Stimulated activated CD8-positive, alpha-beta memory T cell treated with anti-CD3 and anti-CD28 coated beads, Interleukin-4, amount 100 ng/mL, for 1 hour (primary cell): ENCODE measurements at places on chromosomes 7 and 10.
A peak's percentile ranks its signal among the peaks of the same experiment; 100 is the strongest.

DNA sequence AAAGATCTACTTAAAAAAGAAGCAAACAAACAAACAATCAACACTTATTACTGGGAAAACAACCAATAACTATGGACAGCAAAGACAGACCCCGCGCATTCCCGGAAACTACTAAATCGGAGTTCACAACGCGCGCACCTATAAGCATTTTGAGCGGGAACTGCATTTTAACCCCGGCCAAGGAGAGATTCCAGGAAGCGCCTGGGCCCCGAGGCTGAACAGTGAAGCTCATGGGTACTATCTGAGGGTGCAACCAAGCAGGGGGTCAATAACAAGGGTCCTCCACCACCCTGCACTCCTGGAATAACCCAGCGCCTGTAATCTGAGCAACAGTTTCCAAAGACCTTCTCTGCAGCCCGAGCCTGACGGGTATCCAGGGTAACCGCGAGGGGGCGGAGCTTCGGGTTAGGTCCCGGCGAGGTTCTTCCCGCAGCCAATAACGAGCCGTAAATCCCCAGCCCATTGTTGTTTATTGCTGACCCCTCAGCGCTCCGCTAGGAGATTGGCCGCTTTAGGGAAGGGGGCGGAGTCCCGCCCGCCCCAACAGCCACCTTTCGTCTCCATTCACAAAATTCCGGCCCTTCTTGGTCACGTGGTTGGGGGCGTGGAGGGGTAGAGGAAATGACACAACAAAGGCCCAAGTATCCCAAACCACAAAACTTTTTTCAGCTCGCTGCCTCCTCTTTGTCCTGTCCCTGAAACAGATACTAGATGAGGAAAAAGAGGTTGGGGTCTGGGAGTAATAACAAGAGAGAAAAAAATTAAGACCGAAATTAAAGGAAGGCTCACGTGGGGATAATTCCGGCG, 1.7 kb upstream of the ETV1 start:
- DNase-seq, result peak; percentile 11

DNA sequence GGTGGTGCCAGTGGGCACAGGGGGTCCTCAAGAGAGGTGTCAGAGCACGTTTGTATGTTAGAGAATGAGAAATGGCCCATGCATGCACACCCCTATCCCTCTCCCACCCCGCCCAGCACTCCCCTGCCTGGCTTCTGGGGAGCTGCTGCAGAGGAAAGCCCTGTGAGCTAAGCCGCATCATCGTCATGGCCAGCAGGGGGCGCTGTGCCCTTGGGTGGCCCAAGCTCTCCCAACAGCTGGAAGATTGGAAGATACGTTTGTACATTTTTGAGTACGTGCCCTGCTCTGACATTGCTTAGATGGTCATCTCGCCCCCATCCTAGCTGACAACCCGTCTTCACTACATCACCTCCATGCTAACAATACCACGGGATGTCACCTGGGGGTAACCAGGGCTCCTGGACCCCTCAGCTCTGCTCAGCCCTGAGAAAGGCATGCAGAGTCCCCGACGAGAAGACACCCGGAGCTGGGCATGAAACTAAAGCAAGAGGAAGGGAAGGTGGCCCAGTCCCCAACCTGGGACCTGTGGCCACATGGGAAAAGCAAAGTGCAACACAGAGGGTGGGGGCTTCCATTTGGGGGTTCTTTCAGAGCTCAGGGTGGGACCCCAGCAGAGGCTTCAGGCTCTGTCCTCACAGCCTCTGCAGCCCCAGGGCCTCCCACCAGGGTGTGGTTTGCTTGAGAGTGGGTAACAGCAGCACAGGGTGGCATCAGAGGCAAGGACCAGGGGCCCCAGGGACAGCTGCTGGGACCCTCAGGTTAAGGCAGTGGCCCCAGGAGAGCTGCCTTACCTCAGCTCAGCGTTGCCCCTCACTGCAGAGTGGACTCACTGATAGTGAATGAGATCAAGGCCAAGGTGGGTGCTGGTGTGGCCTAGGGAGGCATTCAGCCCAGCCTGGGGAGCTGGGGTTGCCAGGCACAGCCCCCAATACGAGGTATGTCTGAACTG, 136.6 kb downstream of the PTPN20 start:
- peak; percentile 48 for DNase-seq

DNA sequence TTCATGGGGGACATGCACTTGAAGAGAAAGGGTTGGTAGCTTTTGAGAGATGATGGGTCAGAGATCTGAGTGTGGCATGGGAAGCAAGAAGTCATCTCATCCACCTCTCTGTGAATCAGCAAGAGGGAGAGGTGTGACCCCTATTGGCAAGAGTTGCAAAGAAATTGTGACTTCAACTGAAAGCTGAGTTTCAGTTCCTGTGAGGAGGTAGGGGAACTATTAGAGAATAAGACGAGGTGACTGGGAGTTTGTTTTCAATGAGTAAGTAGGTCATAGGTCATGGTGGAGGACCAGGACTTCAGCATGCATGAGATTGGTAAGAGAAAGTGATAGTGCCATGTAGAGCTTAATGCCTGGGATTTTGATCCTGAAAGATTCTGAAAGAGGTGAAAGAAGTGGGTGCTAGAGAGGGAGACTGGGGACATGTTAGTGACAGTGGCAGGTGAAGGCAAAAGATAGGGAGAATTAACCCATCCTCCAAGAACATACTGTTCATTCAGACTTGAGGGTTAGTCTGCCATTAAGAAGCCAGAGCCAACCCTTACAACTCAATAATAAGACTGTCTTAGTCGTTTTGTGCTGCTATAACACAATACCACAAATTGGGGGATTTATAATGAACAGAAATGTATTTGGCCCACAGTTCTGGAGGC, 75.5 kb upstream of the CAPZA2 start:
- no peak for DNase-seq

GRCh38 chr10:97518301-97519043, 19.7 kb downstream of the UBTD1 start:
- no peak for DNase-seq

DNA sequence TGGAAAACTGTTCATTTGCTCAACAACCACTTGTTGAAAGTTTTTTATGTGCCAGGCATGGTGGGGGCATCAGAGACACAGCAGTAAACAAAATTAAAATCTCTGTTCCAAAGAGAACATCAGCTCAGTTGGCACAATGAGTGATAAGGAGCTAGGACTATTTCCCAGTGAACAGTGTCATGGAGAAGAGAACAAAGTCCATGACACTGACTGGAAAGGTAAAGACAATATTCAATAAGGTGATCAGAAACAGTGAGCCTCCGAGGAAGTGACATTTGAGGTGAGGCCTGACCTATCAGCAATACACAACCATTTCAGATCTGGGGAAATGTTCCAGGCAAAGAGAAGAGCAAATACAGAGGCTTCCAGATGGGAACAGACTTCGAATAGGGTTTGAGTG, 14.6 kb downstream of the ACSL5 start:
- no peak for DNase-seq
